ENCODE measurements at places on chromosomes 11 and 22.

GRCh38 chr11:43933608-43934551 lies 8.6 kb upstream of the C11orf96 start:
- no peak for DNase-seq

DNA sequence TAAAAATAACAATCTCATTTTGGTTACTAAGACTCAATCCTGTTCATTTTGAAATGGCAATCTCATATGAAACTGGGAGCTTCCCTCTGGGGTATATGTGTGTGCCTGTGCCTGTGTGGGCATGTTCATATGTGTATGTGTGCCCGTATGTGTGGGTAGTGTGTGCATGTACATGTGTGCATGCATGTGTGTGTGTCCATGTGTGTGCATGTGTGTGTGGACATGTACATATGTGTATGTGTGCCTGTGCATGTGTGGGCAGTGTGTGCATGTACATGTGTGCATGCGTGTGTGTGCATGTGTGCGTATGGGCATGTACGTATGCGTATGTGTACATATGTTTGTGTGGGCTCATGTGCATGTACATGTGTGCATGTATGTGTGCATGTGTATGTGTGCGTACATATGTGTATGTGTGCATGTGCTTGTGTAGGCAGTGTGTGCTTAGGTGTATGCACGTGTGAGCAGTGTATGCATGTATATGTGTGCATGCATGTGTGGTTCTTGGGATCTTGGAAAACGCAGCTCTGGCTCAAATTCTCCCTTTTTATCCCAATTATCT lies 24.5 kb upstream of the CACNG2 start:
- DNase-seq, result no peak

DNA sequence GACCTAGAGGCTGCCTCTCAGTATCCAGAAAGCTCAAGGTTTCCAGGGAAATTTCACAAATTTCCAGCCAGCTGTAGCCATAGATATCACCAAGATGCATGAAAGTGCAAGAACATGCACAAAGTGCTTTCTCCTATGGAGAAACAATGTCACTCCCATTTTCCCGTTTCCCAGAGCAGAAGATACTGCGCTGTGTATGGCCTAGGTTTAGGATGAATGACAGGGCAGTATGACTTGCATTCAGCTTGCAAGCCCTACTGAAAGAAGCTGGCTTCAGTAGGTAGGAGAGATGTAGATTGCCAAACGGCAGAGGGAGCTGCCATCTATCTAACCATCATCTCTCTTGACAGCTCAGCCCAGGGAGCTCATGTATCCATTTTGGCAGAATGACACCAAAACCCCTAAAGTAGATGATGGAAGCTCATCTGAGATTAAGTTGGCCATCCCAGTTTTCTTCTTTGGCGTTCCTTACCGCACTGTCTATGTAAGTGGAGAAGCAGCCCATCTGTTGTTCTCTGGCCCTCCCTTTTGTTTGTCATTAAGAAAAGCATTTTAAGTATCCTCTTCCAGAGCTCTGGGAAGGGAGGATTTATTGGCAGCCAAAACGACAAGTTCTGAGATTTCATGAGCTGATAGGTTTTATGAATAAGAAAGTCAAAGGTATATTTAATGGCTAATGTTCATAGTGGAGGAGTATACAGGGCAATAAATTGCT lies 4.6 kb downstream of the TECTA start:
- no peak for DNase-seq

- DNase-seq, result no peak
These were observed 2.2 kb downstream of the PHF21B start for GRCh38 chr22:45007391-45008185.

GRCh38 chr11:74641905-74642304 lies 49.5 kb downstream of the POLD3 start:
- DNase-seq, result no peak

DNA sequence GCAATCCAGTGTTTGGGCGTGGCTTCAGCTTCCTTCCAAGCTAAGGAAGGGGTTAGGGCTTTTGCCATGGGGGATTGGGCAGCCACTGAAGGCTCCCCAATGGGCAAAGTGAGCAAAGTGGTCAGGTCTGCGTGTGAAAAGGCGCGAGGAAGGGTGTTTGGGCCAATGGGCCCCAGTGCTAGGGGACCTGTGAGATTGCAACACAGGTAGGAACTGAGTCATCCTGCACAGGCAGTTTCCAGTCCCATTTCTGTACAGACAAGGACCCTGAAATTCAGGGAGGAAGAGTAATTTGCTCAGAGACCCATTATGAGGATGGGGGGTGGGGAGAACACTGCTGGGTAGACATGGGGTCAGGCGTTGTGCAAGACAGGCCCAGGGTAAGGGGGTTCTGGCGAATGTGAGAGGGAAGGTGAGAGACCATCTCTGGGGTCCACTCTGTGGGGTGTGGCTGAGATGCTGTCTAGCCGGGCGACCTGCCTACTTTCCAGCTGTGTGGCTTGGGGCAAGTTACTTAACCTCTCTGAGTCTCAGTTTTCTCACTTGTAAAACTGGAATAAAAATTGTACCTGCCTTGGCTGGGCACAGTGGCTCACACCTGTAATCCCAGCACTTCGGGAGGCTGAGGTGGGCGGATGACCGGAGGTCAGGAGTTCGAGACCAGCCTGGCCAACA lies 7.3 kb downstream of the CCDC88B start:
- no peak for DNase-seq

DNA sequence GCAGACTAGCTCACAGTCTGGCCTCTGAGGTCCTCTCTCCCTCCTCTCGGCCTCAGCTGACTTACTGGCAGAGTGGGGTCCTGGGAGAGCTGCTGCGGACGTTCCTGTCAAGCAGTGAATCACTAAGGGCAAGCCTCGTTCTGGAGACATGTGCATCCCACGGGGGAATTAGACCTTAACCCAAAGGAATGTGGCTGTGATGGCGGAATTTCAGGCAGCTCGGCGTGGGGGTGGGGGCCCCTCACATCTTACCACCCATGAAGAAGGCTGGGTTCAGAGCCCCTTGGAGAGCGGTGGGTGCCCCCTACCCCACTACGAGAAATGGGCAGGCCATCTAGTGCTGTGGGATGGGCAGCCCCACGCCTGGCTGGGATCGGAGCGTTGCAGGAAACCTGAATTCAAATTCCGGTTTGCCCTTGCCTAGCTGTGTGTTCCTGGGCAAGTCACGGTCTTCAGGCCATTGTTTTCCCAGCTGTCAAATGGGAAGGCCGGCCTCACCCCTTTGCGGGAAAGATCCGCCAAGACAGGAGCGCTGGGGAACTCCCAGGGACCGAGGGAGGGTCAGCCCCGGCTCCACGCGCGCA lies 554 bp downstream of the LRRC32 start:
- DNase-seq, result no peak

DNA sequence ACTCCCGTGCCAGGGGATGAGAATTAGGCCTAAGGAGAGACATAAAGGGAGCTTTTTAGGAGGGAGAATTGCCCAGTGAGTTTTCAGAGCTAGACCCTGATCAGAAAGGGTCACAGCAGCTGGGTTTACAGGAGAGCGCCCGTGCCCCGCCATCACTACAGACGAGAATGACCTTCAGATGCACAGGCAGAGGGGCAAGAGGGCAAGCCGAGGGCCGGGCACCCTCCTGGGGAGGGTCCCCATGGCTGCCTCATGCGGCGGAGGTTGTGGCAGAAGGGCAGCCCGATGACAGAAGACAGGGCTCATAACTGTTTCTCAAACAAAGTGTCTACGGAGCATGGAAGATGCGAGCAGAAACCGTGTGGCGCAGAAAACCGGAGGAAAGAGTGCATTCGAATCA lies 72.2 kb downstream of the TRMU start:
- no peak for DNase-seq

- no peak for DNase-seq
These were observed 117.2 kb upstream of the NTM start for GRCh38 chr11:131253142-131253655.

DNA sequence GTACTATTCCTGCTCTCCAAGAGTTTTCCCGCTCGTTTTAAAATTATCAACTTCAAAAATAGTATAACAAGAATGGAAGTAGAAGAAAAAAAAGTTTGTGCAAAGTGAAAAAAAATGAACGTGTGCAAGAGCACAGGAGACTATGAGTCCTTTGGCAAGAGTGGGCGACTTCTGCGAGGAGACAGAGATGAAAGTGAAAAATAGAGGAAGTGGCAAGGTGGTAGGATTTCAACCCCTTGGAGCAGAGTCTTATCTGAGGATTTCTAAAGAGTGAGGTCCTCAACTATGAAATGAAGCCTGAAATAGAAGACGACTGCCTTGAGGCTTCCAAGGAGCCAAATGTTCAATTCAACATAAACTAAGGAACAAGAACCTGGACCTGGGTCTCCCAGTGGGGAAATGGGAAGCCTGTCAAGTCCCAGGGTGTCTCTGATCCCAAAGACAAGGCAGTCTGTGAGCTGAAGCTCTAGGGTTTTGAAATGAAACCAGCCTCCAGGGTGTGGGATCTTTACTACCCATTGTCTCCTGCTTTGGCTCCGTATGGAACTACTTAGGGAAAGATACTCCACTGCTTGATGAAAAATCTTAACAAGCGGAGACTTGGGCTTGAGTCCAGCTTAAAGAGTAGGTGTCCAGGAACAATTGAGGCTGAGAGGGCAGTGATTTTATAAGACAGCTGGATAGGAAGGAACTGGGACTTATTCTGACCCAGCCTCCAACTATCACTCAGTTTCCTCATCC lies 4.8 kb downstream of the P4HA3 start:
- DNase-seq, result no peak

GRCh38 chr11:106121570-106122320 lies 44.3 kb downstream of the AASDHPPT start:
- DNase-seq, result no peak

Data from activated T-cell treated with anti-CD3 and anti-CD28 coated beads, Interleukin-2, amount 50 U/mL, for 72 hours (primary cell).